CD4-positive, alpha-beta memory T cell (primary cell): ENCODE measurements at places on chromosomes 3 and 15.

DNA sequence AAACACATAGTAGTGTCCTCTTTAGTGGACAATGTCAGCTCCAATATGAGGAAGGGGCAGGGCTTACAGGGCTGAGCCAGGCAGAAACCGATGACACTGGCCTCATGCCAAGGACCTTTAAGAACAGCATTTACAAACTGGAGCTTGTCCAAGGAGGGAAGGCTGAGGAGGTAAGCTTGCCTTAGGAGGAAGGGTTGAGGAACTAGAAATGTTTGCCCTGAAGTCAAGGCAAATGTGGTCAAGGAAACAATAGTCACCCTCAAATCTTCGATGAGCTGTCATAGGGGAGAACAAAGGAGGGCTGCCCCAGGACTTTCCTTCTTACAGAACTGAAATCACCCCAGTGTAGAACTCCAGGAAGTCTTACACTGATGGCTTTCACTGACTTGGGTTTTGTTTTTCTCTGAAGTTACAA is 136.4 kb downstream of the LIPC start:
- DNase-seq: no peak

GRCh38 chr3:159146392-159146791 is 344.5 kb downstream of the MFSD1 start:
- no peak for DNase-seq

- DNase-seq: no peak
Measured at GRCh38 chr15:40301467-40302179, 6.1 kb downstream of the PLCB2 start.

DNA sequence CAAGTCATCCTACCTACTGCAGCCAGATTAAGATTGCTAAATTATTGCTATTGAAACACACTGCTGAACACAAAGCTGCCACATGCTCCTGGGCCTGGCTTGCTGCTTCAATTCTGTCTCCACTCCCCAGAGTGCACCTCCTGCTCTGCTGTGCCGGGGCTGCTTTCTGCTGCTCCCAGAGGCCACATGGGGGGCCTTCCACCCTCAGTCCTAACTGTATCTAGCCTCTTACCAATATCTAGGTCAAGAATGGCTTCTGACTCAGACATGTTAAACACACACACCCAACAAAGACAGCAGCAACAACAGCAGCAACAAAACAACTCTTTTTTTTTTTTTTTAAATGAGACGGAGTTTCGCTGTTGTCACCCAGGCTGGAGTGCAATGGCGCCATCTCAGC is 33.0 kb downstream of the MYZAP start:
- DNase-seq: no peak

- DNase-seq: no peak
Measured at GRCh38 chr3:69687641-69688040, 51.6 kb upstream of the MITF start.

GRCh38 chr3:174640932-174641331 is 218.2 kb upstream of the NAALADL2 start:
- no peak for DNase-seq

DNA sequence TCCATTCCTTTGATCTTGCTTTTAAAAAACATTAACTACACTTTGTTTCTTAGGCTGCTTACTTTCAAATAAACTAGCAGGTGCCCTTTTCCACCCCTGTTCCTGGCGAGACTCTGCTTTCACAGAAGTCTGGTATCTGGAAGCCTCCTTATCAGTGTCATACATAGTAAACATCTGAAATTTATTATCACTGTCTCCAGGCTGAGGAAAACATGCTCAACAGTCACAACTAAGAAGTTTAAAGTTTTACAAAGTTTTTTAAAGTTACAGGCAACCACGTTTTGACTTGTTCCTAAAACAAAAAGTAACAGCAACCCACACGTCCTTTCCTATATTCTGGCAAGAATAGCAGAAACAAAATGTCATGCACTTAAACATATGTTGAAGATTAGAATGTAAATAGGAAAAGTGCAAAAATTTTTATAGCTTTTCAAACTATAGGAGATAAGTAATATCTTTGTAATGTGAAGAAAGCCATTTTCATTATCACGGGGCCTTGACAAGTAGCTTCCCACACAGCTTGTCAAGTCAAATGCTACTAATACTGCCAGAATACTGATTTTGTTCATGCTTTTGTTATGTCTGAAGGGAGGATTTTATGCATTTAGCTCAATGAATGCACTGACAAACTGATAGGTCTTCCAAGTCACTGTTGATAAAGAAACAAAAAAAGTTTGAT is 275.2 kb upstream of the KCNMB2 start:
- DNase-seq: no peak

GRCh38 chr3:180961552-180961951 is 28.0 kb downstream of the DNAJC19 start:
- no peak for DNase-seq
